ENCODE measurements at places on chromosomes 3 and 15. TPM values are rescaled to one million over a fixed set of nuclear protein-coding genes. Genes with fewer than 3 reads are reported as not detected.
A peak's percentile ranks its signal among the peaks of the same experiment; 100 is the strongest.

- DNase-seq, result no peak
Measured at GRCh38 chr15:73232776-73233175, 136.0 kb downstream of the HCN4 start.

ARPIN gene
- total RNA-seq, result 8.9 TPM

LRRC3B gene
- not detected for total RNA-seq

- DNase-seq, result no peak
Measured at GRCh38 chr3:66923969-66924368, 74.1 kb upstream of the KBTBD8 start.

- DNase-seq, result peak; percentile 15
Measured at GRCh38 chr3:133938770-133939462, 43.2 kb upstream of the RAB6B start.
